Calu3 (cell line): ENCODE measurements at places on chromosomes 4 and X. TPM values are rescaled to one million over a fixed set of nuclear protein-coding genes. Genes with fewer than 3 reads are reported as not detected.

The CXCL8 gene
- total RNA-seq = 222 and 404 TPM in 2 replicates

The AREG gene
- 230 and 281 TPM in 2 replicates for total RNA-seq

The KLF8 gene
- total RNA-seq = 0.66 and 0.83 TPM in 2 replicates

The PKD2 gene
- 30.4 and 31.6 TPM in 2 replicates for total RNA-seq

The GNRHR gene
- not detected in 2 replicates for total RNA-seq

- H3K36me3 ChIP-seq = no peaks in the 10 kb centered on the region
- no peak overlapping the region for H3K4me3 ChIP-seq
- H3K27ac ChIP-seq = no peak overlapping the region
- H3K4me1 ChIP-seq = no peaks in the 10 kb centered on the region
Observed at GRCh38 chrX:39827951-39828350, 269.8 kb downstream of the BCOR start.

- peaks cover 1% of the 10 kb centered on the region for H3K36me3 ChIP-seq
- H3K27ac ChIP-seq = no peak overlapping the region
- no peaks in the 10 kb centered on the region for H3K27me3 ChIP-seq
- H3K4me3 ChIP-seq = no peak overlapping the region
- H3K4me1 ChIP-seq = no peaks in the 10 kb centered on the region
- DNase-seq = no peak
Observed at GRCh38 chrX:131791608-131792355, 231.3 kb upstream of the STK26 start.

DNA sequence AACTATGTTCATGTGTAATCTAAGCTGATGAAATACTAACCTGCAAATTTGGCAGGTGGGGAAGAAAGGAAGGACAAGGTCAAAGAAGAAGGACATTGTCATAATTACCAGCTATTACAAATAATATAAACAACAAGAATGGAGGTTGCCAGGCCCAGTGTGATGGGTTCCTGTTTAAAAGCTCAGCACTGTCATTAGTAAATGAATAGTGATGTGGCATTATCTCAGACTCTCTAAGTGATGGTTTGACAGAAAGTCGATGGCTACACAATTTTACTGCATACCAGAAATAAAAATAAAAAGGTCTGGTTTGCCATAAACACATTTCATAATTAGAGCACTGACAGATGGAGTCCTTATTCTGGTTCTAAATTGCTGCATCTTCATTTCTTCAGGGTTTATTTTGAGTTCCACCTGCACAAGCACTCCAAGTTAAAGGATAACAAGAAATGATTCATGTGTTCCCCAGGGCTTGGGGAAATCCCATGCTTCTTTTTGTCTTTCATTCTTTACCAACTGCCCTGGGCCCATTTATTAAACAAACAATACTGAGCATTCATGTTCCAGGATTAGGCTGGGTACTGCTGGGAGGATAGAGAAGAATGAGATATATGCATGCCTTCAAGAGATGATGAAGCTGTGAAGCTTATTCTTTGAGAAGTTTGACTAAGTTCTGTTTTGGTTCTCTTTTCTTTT lies 367.8 kb upstream of the RASGEF1B start:
- DNase-seq = peak; percentile 15
- H3K4me3 ChIP-seq = no peak overlapping the region
- H3K36me3 ChIP-seq = peaks cover 5% of the 10 kb centered on the region
- H3K4me1 ChIP-seq = peaks cover 39% of the 10 kb centered on the region
- no peaks in the 10 kb centered on the region for H3K27me3 ChIP-seq
- peak overlapping the region; percentile 4 for H3K27ac ChIP-seq

DNA sequence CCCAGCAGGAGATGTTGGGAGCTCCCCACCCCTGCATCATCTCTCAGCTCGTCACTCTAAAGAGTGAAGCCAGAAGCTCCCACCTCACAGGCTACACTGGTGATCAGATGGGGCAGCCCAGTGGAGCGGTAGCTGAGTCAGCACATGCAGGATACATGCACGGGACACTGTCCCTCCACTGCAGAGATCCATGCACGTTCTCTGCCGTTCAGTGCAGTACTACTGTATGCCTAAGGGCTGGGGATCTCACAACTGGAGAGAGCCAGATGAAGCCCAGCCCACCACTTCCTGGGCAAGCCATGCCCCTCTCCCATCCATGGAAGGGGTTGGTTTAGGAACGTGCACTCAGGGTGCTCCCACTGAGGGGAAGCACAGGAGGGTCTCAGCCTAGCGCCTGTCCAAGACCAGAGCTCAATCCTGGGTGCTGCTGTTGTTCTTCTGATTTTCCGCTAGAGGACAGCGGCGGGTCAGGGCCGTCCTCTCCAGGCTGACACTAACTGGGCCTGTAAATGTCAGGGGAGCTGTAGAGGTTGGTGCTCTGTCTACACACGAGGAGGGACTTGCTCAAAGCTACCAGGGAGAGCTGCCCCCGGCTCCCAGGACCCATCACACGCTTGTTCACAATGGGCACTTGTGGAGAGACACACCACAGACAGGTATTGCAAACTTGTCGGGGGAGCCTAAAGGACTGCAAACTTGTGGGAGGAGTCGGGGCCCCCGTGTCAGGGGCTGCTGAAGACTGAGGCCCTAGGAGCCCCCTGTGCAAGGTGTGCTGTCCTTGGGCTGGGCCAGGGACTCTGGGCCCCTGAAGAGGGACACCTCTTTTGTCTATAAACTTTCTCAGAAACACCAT lies 18.2 kb upstream of the ABLIM2 start:
- peaks cover 5% of the 10 kb centered on the region for H3K27me3 ChIP-seq
- peak; percentile 59 for DNase-seq
- no peaks in the 10 kb centered on the region for H3K36me3 ChIP-seq
- no peak overlapping the region for H3K27ac ChIP-seq

GRCh38 chr4:69896530-69897116 lies 34.2 kb upstream of the CSN1S1 start:
- no peak overlapping the region for H3K27ac ChIP-seq
- no peaks in the 10 kb centered on the region for H3K36me3 ChIP-seq
- no peak for DNase-seq
- no peak overlapping the region for H3K4me3 ChIP-seq
- H3K4me1 ChIP-seq = peaks cover 23% of the 10 kb centered on the region

- H3K36me3 ChIP-seq = no peaks in the 10 kb centered on the region
- H3K27ac ChIP-seq = no peak overlapping the region
- H3K27me3 ChIP-seq = no peaks in the 10 kb centered on the region
- H3K4me1 ChIP-seq = no peaks in the 10 kb centered on the region
Observed at GRCh38 chr4:171981185-171981584, 168.0 kb downstream of the GALNTL6 start.

GRCh38 chr4:20323991-20324390 lies 72.3 kb downstream of the SLIT2 start:
- peaks cover 9% of the 10 kb centered on the region for H3K4me1 ChIP-seq
- no peak overlapping the region for H3K27ac ChIP-seq
- no peaks in the 10 kb centered on the region for H3K27me3 ChIP-seq

DNA sequence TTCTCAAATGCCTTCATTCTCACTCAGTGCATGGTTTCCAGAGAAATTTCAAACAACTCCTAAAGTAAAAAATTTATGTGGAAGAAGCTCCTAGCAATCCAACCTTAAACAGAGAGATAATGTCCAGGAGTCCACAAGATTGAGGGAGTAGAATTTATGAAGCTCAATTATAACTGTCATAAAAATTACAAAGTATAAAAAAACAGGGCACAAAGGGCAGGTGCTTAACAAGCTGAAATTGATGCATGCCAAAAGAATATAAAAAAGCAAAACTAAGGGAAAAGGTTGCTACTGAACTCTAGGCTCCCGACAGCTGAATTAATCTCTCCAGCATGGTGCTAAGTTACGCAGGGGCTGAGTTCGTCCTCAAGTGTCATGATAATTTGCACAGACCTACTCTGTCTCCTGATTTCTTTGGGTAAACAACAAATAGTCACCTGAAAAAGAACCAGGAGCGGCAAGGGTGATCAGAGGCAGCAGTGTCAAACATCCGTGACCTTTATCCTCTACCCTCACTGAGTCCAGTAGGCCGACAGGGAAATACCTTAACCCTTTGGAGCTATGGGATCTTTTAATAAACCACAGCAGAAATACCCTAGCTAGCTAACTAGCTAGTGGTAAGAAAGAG lies 47.2 kb upstream of the RELL1 start:
- no peaks in the 10 kb centered on the region for H3K36me3 ChIP-seq
- no peaks in the 10 kb centered on the region for H3K27me3 ChIP-seq
- peaks cover 8% of the 10 kb centered on the region for H3K4me1 ChIP-seq
- no peak for DNase-seq

GRCh38 chr4:52685316-52685715 lies 26.2 kb upstream of the USP46 start:
- no peaks in the 10 kb centered on the region for H3K36me3 ChIP-seq
- H3K27me3 ChIP-seq = no peaks in the 10 kb centered on the region
- no peak overlapping the region for H3K27ac ChIP-seq

GRCh38 chrX:45506149-45506730 lies 305.6 kb upstream of the DIPK2B start:
- no peaks in the 10 kb centered on the region for H3K27me3 ChIP-seq
- peak overlapping the region; percentile 56 for H3K27ac ChIP-seq
- DNase-seq = no peak
- H3K4me1 ChIP-seq = peaks cover 41% of the 10 kb centered on the region
- H3K36me3 ChIP-seq = peaks cover 6% of the 10 kb centered on the region

DNA sequence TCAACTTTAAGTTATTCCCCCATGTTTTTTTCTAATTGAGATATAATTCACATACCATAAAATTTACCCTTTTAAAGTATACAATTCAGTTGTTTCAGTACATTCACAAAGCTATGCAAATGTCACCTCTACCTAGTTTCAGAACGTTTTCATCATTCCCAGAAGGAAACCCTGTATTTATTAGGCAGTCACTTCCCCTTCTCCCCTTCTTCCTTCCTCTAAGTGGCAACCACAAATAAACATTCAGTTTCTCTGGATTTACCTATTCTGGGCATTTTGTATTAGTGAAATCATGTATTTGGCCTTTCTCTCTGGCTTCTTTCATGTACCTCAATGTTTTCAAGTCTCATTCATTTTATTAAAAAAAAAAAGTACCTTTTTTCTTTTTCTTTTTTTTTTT lies 101.9 kb downstream of the TET2 start:
- no peak for DNase-seq
- H3K36me3 ChIP-seq = peaks cover 7% of the 10 kb centered on the region
- H3K4me3 ChIP-seq = no peak overlapping the region
- no peaks in the 10 kb centered on the region for H3K4me1 ChIP-seq
- peak overlapping the region; percentile 54 for H3K27ac ChIP-seq
